ENCODE measurements at places on chromosomes 2 and 18. TPM values are rescaled to one million over a fixed set of nuclear protein-coding genes. Genes with fewer than 3 reads are reported as not detected.

ANKRD30BL gene
- total RNA-seq = not detected

ADI1 gene
- 68.4 TPM for total RNA-seq

ACVR1C gene
- total RNA-seq = 0.17 TPM

ANKRD36B gene
- 67.0 TPM for total RNA-seq

GALR1 gene
- not detected for total RNA-seq

RESP18 gene
- not detected for total RNA-seq
